ENCODE measurements at places on chromosomes 13 and 19.

DNA sequence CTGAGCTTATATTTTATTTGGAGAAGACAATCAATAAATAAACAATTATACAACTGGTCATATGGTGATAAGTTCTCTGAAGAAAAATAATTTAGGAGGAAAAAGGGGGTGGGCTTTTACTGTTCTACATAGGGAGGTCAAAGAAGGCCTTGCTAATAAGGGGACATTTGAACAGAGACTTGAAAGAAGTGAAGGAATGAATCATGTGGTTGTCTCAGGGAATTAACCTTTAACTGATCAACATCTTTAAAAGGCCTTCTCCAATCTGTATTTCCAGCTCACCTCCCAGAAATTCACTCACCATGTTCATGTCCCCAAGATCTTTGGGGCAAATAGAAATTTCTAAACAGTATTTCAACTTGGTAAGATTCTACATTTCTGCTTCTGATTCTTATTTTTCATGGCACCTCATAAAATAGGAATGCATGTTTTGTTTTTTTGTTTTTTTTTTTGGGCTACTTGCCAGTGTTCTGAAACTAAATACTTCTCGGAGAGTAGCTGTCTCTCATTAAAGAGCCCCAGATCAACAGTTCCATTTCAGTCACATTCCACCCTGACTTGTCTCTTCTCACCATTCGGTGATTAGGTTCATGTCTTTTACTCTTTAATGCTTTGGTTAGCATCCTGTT, 19.2 kb upstream of the LPAR6 start:
- DNase-seq: no peak

DNA sequence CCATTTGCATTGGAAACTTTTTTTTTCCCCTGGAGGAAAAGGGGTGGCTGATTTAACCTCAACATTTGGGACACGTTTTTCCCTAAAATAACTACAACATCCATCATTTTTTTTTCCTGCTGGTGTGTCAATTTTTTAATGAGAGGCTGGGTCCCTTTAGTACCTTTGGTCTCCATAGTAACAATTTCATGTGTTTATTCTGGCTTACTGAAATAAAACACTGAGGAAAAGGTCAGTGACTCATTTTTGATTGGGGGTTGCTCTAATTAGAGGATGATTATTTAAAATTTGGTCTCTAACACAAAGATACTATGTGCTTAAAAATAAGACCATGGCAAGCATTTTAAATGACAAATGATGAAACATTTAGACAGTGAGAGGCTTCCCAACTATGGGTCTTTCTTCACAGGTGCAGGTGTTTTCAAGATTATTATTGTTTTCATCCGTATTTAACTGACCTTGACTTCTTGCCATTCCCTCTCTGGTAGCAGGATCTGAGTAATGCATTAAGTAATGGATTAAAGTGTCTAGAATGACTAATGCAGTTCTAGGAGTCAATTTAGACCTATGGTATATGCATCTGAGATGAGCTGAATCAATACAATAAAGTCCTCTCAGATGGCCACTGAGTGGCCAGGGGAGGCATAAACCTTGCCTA, 406.4 kb downstream of the KCNRG start:
- DNase-seq: no peak

- DNase-seq: no peak
Measured at GRCh38 chr19:40717880-40718773, 1.2 kb downstream of the ITPKC start.

GRCh38 chr19:56597696-56598095, 2.6 kb downstream of the ZNF71 start:
- no peak for DNase-seq
